Foreskin fibroblast (primary cell): ENCODE measurements at places on chromosomes 16 and 17.

DNA sequence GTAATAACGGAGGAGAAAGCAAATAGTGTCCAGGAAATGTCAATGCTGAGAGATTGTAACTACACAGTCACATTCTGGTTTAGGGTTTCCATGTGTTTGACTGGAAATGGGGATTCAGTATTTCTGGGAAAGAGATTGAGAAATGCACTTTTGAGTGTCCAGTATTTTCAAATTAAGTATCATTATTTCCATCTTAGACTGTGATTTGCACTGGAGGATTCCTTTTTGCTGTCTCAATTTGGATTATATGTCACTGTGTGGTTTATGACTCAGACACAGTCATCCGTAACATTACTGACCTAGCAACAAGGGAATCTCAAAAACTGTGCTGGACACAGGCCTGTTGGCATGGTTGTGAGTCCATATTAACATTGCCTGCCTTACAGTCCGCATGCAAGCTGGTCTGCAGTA, 681.4 kb downstream of the CDH11 start:
- DNase-seq, result peak; percentile 96

DNA sequence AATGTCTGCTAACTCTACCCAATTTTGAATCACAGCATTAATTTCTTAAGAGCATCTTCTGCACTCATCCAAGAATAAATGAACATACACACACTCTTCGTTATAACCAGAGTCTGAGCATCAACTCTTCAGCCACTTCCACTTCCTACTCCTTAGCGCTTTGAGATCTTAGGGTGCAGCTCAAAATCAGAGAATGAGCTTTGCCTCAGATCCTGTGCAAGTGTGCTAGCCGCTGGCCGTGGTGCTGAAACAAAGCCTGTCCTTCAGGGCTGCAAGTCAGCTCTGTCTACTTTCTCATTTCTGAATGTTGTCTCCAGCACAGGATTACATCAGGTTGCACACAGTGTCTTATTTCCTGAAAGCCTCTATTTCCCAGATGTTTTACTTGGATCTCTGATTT, 165.4 kb downstream of the AIPL1 start:
- peak; percentile 71 for DNase-seq

GRCh38 chr17:79866791-79867518, 27.7 kb upstream of the CBX4 start:
- no peak for DNase-seq

DNA sequence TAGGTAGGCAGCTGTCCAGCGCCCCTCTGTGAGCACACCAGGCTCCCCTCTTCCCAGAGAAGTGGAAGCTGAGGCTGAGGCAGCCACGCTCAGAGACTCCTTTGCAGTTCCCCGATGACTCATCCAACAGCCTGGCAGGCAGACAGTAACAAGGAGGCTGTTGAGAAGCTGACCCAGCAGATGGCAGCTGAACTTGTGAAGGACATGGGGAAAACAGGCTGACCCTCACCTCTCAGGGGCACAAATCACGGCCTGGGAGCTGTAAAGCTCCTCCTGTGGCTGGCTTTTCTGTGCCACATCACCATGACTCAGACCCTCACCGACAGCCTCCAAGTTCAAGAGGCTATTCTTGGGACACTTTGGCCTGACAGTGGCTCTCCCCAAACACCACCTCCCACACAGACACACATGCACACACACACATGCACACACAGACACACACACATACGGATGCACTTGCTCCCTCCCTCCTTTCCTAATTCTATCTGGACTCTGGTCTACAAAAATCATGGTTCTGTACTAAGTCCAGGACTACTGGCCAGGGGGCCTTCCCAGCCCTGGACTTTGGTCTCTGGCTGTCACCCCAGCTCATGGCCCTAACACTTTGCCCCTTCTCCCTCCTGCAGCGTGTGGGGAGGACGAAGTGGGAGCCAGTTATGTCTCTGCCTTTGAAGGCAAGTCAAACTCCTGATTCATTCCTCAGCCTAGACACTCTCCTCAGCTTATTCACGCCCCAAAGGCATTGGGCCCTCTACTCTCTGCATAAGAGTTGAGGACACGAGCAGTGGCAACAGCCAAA, 23.2 kb downstream of the MAP3K14 start:
- DNase-seq, result peak; percentile 98
